Islet precursor cell (in vitro differentiated cells): ENCODE measurements at places on chromosomes 2 and 18.

GRCh38 chr2:221077251-221077650 lies 494.9 kb downstream of the EPHA4 start:
- DNase-seq = no peak

DNA sequence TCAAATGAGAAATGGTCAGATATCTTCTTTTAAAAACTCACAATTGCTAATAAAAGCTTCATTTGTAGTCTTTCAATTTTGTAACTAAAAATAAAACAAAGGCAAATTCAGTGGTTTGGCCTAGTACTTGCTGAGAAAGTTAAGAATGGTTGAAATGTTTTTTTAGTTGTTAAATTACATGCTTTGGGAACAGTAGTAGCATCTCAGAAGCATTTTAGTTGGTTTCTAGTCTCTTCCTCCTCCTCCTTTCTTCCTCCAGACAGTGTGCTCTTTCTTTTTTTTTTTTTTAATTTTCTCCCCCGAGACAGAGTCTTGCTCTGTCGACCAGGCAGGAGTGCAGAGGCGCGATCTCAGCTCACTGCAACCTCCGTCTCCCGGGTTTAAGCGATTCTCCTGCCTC lies 9.8 kb downstream of the TRAK2 start:
- no peak for DNase-seq

GRCh38 chr2:148814143-148814859 lies 60.7 kb upstream of the KIF5C start:
- DNase-seq = no peak

- DNase-seq = no peak
Observed at GRCh38 chr2:65227020-65227455, 593 bp upstream of the ACTR2 start.

- DNase-seq = no peak
Observed at GRCh38 chr2:156396126-156396525, 40.1 kb upstream of the GPD2 start.
